ENCODE measurements at places on chromosomes 5 and 9.

- H3K27ac ChIP-seq, result no peak overlapping the region
- no peaks in the 10 kb centered on the region for H3K36me3 ChIP-seq
- DNase-seq, result no peak
- peaks cover 28% of the 10 kb centered on the region for H3K4me1 ChIP-seq
These were observed 175.3 kb upstream of the ZNF608 start for GRCh38 chr5:124921694-124922093.

DNA sequence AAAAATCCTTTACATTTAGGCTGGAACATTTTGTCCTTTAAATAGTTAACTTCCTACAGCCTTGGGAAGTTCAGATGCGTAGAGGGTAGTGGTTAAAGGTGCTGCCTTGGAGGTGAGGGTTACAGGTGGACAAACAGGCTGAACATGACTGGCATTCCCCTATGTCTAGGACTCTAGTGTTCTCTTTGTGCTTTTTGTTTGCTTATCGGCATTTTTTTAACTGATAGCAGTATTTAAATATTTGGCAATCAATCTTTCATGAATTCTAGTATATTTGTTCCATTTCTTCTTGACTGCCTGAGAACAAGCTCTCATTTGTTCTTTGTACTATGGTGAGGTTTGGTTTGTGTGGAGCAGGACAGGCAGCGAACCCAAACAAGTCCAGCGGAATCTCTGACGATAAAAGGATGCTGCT lies 307.6 kb downstream of the CTNND2 start:
- H3K4me1 ChIP-seq, result 0 out of 2 replicates have a peak, but pooled peaks cover 3% of the 10 kb centered on the region
- no peak overlapping the region for H3K27ac ChIP-seq
- no peaks in the 10 kb centered on the region for H3K36me3 ChIP-seq
- no peak overlapping the region for H3K4me3 ChIP-seq
- DNase-seq, result no peak

GRCh38 chr5:151469992-151470391 lies 22.6 kb downstream of the SLC36A1 start:
- no peak for DNase-seq
- H3K27me3 ChIP-seq, result no peaks in the 10 kb centered on the region
- no peaks in the 10 kb centered on the region for H3K4me1 ChIP-seq

DNA sequence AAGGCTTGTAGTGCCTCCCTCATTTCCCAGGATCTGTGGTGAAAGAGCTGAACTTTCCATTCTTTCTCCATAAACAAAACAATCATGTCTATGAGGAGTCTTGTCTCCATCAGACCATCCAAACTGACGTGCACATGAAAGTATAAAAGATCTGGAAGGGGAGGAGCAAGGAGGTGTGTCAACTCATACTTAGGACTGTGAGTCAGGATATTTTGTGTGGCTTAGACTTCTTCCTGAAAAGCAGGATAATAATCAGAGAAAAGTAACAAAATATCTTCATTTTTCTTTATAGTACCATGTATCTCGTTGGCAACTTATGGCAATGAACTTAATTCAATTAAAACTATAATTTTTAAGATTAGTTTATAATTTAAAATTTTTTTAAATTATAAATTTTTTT lies 96.0 kb upstream of the PRRC1 start:
- DNase-seq, result no peak
- no peaks in the 10 kb centered on the region for H3K27me3 ChIP-seq
- no peak overlapping the region for H3K27ac ChIP-seq
- no peaks in the 10 kb centered on the region for H3K36me3 ChIP-seq

- no peaks in the 10 kb centered on the region for H3K27me3 ChIP-seq
- peak overlapping the region; percentile 30 for H3K4me3 ChIP-seq
- peak; percentile 95 for DNase-seq
- H3K27ac ChIP-seq, result peak overlapping the region; percentile 85
- no peaks in the 10 kb centered on the region for H3K36me3 ChIP-seq
These were observed 24.6 kb upstream of the MED10 start for GRCh38 chr5:6402939-6403338.

DNA sequence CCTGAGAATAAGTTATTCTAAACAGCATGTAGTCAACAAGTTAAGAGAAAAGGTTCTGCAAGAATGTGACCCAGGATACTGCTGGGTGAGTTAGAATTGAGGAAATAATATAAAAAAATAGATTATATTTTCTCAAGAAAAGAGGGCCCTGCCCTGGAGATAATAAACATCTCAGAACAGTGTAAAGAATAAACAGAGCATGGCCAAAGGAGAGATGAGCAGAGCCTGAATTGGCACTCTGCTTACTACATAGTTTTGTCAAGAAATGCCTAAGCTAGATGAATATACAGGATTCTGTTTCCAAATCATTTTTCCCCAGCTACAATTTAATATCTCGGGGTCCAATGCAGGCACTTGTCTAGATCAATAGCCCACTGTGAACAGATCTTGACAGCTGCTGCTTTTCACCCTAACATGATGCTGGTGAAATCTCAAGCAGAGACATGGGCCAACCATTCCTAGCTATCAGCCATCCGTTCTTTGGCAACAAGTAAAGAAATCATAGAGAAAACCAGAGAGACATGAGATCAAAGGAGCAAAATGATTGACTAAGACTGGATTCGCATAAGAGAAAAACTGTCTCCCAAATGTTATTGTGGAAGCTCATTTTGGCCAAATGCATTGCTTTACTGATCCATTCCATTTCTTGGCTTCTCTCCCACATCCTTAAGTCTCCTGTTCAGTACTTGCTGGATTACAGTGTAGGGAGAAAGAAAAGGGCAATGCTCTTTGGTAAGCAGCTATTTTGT lies 173.2 kb downstream of the PRELID2 start:
- H3K4me3 ChIP-seq, result no peak overlapping the region
- H3K27ac ChIP-seq, result no peak overlapping the region
- H3K36me3 ChIP-seq, result no peaks in the 10 kb centered on the region
- no peaks in the 10 kb centered on the region for H3K27me3 ChIP-seq
- H3K4me1 ChIP-seq, result no peaks in the 10 kb centered on the region

DNA sequence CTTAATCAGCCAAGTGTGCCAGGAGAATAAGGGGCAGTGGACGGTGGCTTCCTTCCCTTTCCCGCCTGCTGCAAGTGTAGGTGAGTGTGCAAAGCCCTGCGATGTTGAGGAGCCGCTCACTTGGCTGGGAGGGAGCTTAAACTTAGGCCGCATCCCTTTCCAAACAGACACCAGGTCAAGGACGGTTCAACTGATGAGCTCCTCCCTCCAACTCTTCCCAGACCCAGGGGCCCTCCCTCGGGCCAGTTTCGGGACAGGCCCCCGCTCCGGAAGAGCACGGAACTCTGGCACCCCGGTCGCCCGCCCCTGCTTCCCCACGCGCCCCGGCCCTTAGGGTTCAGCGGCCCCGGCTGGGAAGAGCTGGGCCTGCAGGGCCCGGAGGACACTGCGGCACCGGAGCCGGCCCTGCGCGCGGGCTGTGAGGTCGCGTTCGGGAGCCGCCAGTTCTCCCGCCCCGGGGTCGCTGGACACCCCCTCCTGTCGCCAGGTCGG lies 481 bp downstream of the MRPL36 start:
- peaks cover 9% of the 10 kb centered on the region for H3K36me3 ChIP-seq
- H3K4me1 ChIP-seq, result peaks cover 7% of the 10 kb centered on the region
- no peaks in the 10 kb centered on the region for H3K27me3 ChIP-seq
- peak; percentile 23 for DNase-seq
- H3K27ac ChIP-seq, result peak overlapping the region; percentile 23

DNA sequence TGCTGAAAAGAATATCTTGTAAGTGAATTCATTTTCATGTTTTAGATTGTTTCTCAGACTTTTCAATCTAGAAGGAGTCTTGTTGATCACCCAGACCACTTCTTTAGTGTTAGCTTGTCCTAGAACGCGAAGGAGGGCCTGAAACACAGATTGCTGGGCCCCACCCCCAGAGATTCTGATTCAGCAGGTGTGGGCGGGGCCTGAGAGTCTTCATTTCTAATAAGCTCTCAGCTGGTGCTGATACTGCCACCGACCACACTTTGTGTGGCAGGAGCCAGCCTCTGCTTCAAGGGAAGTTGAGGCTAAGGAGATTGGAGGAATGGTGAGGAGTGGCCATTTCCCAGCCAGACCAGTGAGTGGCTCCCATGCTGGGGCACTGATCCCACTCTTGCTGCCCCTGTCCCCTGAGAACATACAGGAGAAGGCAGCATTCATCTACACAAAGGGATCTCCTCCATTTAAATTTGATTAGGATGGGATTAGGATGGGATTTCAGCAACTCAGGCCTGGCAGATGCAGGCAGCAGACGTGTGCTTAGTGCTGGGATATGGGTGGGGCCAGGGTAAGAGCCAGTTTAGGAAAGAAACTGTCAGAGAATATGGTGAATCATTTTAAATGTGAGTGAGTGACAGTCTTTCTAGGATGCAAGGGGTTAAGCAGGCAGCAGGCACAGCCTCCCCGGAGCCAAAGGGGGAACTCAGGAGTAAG lies 35.9 kb downstream of the ZNF618 start:
- H3K27me3 ChIP-seq, result no peaks in the 10 kb centered on the region
- DNase-seq, result no peak
- H3K4me1 ChIP-seq, result no peaks in the 10 kb centered on the region
- H3K36me3 ChIP-seq, result no peaks in the 10 kb centered on the region

GRCh38 chr9:124487260-124488182 lies 19.7 kb downstream of the NR5A1 start:
- H3K4me1 ChIP-seq, result no peaks in the 10 kb centered on the region
- no peak overlapping the region for H3K4me3 ChIP-seq
- no peaks in the 10 kb centered on the region for H3K36me3 ChIP-seq
- H3K27me3 ChIP-seq, result peaks cover 84% of the 10 kb centered on the region
- H3K27ac ChIP-seq, result no peak overlapping the region

DNA sequence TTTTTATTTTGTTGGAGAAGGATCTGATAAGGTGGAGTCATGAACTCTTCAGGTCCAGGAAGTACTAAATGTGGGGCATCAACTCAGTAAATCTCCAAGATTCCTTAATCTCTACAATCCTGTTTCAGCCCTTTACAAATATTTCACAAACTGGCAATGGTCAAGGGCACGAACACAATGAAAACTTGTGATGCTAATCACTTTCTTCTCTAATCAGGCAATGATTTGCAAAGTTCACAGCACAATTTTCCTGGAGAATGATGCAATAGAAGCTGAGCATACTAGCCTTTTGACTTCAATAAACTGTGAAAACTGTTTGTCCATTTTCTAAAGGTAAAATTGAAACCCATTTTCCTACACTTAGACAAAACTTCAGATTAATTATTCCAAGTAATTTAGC lies 16.9 kb downstream of the GDF9 start:
- no peak for DNase-seq
- no peak overlapping the region for H3K4me3 ChIP-seq
- no peaks in the 10 kb centered on the region for H3K4me1 ChIP-seq
- no peak overlapping the region for H3K27ac ChIP-seq

DNA sequence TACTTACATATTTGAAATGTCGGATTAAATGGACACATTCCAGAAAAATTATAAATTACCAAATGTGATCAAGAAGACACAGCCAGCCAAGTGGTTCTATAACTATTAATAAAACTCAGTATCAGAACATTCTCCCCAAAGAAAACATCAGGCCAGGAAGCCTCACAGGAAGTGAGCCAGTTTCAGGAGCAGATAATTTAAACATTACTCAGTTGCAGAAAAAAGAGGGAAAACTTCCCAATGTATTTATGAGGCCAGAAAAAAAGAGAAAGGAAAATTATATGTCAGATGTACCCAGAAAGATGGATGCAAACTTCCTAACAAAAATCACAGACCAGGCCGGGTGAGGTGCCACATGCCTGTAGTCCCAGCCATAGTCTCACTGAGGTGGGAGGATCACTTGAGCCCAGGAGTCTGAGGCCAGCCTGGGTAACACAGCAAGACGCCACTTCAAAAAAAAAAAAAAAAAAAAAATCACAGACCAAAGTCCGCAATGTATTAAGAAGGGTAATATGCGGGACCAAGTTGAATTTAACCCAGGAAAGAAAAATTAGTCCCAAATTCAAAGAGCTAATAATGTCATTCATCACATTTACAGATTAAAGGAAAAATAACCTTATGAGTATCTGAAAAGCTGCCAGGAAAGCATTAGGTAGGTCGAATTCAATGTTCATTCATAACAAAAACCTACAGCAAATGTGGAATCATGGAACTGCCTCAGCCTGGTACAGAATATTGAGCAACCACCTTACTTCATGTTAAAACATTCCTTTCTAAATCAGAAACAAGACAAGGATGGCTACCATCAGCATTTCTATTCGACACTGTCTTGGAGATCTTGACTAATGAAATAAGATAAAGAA lies 37.2 kb upstream of the NRARP start:
- H3K4me1 ChIP-seq, result 0 out of 2 replicates have a peak, but pooled peaks cover 4% of the 10 kb centered on the region
- H3K27me3 ChIP-seq, result peaks cover 88% of the 10 kb centered on the region
- no peaks in the 10 kb centered on the region for H3K36me3 ChIP-seq
- H3K27ac ChIP-seq, result no peak overlapping the region
- H3K4me3 ChIP-seq, result no peak overlapping the region

DNA sequence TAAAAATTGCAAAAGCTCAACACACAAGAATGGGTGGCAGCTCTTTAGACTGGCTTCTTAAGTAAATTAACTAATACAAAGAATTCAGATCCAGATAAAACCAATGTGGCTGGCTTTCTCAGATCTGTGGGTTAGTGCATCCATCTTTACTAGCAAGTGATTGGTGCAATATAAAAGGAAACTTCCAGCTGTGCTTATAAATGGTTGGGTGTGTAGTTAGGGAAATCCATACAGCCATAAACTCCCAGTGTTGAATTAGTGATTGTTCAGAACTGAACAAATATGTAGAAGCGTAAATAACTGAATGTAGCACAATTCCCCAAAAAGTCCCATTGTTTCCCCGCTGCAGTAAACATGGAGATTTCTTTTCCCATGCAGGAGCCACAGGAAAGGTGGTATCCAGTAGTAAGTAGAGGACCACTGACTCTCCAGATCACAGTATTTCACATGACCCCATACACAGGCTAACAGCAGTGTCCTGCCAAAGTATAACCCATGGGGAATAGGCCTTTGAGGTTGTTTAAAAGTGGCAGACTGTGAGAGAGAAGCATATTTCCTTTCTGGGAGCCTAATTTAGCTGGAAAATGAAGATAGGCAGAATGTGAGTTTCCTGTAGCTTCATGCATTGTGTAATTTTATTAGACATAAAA lies 173.1 kb upstream of the SLC12A2 start:
- H3K4me3 ChIP-seq, result no peak overlapping the region
- no peaks in the 10 kb centered on the region for H3K27me3 ChIP-seq
- H3K36me3 ChIP-seq, result no peaks in the 10 kb centered on the region
- H3K4me1 ChIP-seq, result peaks cover 5% of the 10 kb centered on the region
- no peak overlapping the region for H3K27ac ChIP-seq
- no peak for DNase-seq

- no peak overlapping the region for H3K27ac ChIP-seq
- no peak for DNase-seq
- H3K36me3 ChIP-seq, result no peaks in the 10 kb centered on the region
- no peaks in the 10 kb centered on the region for H3K4me1 ChIP-seq
- H3K4me3 ChIP-seq, result no peak overlapping the region
These were observed 16.4 kb upstream of the DMAC1 start for GRCh38 chr9:7816021-7816420.
